Testis (tissue), 5 donors: ENCODE measurements at places on chromosomes 11 and 22.

GRCh38 chr11:64165481-64165841 is 452 bp downstream of the MACROD1 start:
- no peak for DNase-seq

DNA sequence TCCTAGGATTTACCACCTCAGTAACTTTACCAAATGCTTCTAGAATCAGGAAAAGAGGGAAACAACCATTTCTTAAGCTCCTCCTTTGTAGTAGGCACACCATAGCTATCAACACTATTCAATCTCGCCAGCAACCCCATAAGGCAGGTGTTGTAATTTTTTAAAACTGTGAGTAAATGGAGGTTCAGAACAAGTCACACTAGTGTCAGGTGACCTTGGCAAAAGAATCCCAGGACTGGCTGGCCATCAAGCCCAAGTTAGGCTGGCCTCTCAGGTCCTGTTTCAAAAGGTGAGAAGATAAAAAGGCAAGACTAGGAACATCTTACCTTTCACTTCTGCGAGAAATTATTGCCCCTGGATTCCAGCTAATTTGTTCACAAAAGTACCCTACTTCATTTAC is 713 bp downstream of the TOP3B start:
- DNase-seq, result no peak

DNA sequence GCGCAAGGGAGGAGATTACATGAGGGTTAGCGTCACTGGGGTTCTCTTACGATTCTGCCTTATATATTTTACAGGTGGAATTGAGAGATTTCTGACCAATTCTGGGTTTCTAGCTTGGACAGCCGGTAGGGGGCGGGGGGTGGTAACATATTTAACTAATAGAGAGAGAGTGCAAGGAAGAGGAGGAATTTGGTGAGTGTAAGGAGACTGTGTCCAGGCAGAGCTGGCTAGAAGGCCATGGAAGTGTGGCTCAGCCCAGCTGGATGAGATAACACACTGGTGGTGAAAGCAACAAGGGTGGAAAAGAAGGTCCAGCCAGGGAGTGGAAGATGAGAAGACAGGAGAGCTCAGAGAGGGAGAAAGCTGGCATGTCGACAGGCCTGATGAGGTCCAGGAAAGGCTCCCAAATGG is 56.5 kb downstream of the ST3GAL4 start:
- DNase-seq, result peak; percentile 34

- DNase-seq, result peak; percentile 84
Measured at GRCh38 chr11:120303004-120303637, 22.0 kb upstream of the TLCD5 start.

GRCh38 chr11:36019722-36020121 is 75.9 kb downstream of the LDLRAD3 start:
- no peak for DNase-seq

- DNase-seq, result no peak
Measured at GRCh38 chr11:92458486-92458885, 233.9 kb downstream of the FAT3 start.

GRCh38 chr11:59778122-59778521 is 22.9 kb downstream of the STX3 start:
- no peak for DNase-seq

GRCh38 chr11:34624069-34624468 is 3.2 kb downstream of the EHF start:
- no peak for DNase-seq

DNA sequence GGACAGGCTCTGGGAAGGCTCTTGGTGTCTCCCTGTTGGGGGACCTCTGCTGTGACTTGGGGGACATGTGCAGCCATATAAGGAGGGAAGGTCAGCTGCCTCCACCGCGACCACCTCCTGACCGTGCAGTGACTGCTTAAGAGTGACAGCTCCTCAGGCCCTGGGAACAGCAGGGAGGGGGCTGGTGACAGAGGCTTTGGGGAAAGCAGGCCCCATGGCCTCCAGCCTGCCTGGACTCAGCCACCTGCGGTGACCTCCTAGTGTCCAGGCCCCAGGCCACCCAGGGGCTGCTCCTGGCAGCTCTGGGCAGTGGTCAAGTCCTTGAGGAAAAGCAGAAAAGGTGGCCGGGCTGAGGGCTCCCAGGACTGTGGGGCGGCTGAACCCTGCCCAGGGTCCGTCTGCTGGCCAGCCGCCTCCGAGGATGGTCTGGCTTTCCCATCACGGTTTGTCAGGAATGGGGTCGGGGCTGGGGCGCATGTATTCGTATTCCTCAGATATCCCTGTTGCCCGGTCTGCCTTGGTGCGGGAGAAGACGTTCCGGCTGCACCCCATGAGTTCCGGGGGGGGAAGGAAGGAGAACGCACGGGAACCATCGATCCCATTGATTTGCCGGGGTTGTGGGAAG is 96.8 kb downstream of the WNT7B start:
- DNase-seq, result no peak

DNA sequence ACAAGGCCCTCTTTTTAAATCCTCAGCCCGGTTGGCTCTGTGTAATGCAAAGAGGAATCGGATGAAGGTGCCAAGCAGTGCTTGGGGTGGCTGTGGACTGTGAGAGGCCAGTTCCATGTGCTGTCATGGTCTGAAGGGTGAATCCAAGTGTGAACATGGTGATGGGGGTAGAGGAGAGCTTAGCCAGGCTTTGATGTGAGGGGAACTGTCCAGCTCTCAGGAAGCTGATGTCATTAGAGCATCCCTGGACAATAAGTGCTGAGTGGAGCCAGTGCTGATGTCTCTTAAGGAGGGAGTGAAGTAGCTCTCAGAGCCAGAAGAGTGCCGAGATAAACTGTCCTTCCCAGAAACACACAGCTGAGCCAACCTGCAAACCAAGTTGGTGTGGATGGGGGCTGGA is 53.6 kb downstream of the NAV2 start:
- no peak for DNase-seq
